CD4-positive, alpha-beta memory T cell (primary cell): ENCODE measurements at places on chromosomes 4 and X.
A peak's percentile ranks its signal among the peaks of the same experiment; 100 is the strongest.

DNA sequence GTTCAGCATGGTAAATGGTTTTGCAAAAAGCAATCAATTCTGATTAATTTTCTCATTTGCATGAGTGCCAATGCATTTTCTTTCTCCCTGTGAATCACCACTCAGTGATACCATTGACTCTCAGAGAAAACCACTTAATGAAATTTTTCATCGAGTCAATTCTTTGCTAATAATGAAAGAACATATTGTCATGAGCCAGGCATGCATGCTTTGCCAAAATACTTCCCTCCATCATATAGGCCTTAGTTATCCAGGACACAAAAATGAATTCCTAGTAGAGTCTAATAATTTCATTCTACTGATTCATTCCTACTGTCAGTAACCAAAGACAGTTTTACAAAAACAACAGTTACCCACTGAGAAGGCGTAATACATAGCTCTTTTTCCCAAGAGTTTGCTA lies 680.0 kb downstream of the TRIML1 start:
- DNase-seq, result no peak

DNA sequence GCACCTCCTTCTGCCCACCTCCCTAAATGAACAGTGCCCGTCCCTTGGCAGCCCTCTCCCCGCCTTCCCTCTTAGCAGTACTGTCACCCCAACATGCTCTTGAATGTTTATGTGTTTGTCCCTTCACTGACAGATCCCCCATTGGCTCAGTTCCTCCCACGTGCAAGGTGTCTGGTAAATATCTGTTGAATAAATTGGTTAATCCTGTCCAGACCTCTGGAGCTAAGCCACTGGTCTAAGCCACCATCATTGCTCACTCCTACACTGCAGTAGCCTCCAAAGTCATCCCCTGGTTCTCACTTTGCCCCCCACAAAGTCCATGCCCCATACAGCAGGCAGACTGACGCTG lies 26.1 kb upstream of the MAN2B2 start:
- no peak for DNase-seq

DNA sequence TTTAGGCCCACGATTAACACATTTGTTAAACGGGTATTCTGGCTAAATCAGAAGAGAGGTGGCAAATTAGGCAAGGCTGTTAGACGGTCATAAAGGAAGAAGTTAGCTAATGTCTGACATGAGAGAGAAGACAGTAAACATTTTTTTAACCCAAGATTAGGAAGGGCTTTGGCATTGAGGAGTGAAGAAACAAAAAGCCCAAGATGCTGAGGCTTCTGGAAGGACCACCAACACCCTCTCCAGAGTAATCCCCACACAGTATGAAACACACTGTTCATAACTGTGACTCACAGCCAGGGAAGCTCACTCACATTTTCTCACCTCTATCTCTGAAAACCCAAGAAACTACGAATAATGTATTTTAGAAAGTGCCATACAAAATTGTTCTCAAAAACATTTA lies 127.6 kb downstream of the AMELX start:
- no peak for DNase-seq

DNA sequence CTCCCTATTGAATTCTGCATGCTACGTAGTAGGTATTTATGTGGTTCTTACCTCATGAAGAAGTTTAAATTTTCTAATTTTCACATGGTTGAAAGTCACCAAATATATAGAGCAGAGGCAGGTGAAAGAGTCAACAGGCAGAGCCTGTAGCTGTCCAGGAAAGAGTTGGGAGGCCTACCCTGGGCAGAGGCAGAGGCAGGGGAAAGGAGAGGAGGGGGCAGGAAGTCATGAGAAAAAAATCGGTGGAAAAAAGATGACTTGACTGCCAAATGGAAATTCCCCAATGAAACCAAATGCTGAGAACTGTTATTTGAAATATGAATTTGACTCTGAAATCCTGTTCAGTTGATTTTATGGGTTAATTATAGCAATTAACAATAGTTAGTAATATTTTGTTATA lies 23.1 kb upstream of the GPR34 start:
- no peak for DNase-seq

- no peak for DNase-seq
These were observed 155.2 kb upstream of the GK2 start for GRCh38 chr4:79563219-79563618.

DNA sequence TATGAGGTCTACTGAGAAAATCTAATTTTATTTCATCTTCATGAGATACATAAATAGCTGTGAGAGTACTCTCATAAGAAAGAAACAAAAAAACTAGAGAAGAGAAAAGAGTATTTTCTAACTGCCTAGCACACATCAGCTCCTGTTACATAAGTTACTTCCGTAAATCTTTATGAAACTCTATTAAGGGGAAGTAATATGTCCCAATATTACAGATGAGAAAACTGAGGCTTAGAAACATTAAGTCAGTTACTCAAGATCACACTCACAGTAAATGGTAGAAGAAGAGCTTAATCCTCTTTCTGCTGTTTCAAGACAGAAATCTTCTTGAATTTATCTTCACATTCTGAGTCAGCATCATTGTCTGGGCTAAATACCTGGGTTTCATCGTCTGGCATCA lies 164.1 kb downstream of the DTHD1 start:
- DNase-seq, result no peak

DNA sequence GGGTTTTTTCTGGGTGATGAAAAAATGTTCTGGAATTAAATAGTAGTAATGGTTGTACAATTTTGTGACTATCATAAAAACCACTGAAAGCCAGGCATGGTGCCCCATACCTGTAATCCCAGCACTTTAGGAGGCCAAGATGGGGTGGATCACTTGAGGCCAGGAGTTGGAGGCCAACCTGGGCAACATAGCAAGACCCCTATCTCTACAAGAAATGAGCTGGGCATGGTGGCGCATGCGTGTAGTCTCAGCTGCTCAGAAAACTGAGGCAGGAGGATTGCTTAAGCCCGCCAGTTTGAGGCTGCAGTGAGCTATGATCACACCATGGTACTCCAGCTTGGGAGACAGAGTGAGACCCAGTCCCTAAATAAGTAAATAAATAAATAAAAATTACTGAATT lies 58.3 kb upstream of the TMEM131L start:
- DNase-seq, result no peak

DNA sequence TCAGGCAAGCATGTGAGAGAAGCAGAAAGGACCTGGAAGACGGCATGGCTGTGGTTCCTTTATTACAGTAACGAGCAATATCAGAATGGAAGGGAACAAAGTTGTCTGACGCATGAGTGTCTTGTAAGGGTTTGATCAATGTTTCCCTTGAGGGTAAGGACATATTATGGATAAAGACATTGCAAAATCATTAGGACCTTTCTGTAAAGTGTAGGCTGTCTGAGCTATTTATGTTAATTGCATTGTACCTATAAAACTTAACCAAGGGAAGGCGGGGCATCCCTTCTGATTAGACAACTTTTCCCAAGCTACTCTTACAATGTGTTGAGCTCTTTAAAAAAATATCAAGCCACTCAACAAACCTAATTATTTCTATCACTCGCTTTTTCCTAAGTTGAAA lies 112.2 kb upstream of the JADE1 start:
- no peak for DNase-seq

DNA sequence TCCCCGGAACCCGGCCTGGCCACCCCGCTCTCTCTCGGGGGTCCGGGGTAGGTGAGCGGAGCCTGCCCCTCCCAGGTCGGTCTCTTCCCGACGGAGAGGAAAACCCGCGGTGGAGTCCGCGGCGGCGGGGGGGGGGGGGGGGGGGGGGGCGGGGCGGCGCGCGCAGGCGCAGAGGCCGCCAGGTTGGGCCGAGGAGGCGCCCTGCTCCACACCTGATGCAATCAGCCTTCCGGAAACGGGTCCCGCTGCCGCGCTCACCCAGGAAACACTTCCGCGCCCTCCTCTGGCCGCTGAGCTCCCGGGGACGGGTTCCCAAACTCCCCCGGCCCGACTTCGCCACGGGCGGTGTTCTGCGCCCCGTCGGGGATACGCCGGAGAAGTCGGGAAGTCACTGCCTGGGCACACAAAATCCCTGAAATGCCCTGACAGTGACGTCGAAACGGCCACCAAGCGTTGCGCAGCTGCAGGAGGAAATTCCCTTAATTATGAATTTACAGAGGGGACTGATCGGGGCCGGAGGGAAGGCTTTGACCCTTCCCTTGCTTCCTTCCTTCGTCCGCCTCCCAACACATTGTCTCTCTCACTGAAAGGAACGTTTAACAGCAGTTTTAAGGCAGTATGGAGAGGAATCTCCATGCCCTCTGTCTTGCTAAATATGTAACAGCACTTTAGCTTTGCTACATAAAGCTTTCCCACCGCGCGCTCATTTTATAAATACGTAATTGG lies 2.1 kb upstream of the APBB2 start:
- DNase-seq, result peak; percentile 10
